Urothelium cell line (cell line): ENCODE measurements at places on chromosomes 1 and 21.

DNA sequence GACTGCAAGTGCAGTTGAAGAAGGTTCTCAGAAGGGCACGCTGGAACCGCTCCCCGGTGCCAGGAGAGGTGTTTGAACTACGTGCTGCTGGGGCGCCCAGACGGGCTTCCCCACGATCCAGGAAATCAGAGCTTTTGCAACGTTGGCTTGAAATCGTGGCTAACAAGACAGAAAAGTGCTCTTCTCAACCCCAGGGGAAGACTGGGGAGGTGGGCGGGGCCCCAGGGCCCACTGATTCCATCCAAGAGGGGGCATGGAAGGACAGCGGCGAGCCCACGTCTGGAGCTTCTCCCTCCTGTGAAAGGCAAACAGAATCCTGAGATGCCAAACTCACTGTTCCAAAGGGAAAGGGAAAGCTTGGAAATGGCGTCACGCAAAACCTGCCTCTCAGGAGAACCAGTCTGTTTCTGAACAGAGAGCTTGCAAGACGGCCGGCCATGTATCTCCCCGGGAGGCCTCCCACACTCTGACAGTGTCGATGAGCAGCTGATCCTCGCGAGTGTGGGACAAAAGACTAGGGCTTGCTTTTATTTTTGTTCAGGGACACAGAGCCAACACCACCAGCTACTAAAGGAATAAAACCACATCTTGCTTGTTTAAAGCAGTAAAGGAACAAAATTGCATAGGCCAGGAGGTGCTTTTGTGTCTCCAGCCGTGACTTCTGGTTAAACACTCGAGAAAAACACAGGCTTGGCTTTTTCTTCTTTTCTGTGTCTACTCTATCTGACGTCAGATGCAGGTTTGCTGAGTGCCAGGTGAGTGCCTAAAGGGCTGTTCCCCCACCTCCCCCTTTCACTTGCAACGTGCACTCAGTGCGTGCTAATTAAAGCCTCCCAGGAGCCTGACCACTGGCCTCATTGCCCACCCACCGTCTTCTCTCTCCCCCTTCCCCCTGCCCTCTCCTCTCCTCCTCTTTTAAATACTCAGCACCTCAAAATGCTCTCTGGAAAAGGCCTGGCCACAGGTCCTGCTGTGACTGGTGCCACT lies 41.5 kb downstream of the LRRC3 start:
- DNase-seq = no peak

GRCh38 chr1:172394811-172395210 lies 25.7 kb upstream of the C1orf105 start:
- DNase-seq = no peak

DNA sequence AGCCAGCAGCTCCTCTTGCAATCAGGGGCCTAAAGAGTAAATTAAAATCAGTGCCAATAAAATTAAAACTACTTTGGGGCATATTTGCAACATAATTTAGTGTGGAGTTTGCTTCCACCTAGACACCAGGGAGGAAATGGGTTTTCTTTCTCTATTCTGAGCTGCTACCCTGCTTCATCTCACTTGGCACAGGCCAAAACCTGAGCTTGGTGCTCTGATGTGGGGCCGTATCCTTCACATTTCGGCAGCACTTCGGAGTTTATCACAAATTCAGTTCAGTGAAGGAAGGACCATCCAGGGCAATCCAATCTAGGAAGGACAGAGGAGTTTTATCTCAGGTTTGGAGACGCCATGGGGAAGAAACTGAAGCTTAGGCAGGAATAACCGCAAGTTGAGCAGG lies 123.6 kb upstream of the SPATA6 start:
- DNase-seq = no peak

DNA sequence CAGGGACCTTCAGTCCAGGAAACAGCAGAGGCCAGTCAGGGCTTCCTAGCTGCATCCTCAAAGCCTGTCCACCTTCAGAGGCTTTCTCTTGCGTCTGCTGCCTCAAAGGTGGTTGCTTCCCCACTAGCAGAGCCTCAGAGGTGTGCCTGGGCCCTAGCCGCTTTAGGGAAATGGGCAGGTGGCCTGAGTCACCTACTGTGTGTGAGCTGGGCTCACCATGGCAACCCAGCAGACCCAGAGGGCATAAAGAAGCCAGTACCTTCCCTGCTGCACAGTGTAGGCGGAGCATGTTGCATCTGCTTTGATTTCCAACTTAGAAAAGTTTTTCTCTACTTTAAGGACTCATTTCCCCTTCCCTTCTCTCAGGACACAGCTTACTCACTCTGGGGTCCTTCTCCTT lies 12.5 kb downstream of the SLC9A1 start:
- DNase-seq = no peak

DNA sequence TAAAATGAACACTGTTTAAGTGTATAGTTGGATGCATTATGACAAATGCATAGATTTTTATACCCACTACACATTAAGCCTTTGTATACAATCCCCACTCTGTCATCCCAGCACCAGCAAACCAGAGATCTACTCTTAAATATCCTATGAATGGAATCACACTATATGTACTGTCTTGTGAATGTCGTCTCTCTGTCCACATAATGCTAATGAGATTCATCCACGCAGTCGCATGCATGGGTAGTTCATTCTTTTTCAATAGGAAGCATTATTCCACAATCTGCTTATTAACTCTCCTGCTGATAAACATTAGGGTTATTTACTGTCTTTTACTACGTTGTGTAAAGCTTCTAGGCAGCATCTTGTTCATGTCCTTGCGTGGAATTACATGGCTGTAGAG lies 892.3 kb downstream of the LTN1 start:
- DNase-seq = no peak

GRCh38 chr1:213003256-213003655 lies 12.4 kb downstream of the ANGEL2 start:
- DNase-seq = no peak

DNA sequence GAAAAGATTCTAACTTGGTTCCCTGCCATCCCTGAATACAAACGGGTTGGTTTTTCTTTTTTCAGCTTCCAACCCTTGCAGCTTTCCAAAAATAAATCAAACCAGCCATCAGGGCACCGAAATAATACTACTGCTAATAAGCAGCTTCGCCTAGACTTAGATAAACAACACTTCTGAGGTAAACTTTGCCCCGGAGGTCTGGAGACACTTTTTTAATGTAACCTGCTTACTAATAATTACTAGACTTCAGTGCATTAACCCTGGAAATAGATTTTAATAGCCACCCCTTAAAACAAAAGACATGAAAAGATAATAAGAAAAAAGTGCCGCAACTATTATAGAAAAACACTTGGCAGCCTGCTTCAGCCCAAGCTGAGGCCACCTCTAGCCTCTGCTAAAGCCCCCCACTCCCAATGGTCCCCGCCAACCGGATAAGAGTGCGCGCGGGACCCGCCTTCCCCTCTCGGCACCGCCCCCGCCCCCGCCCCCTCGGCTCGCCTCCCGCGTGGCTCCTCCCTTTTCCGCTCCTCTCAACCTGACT lies 405 bp upstream of the GADD45A start:
- no peak for DNase-seq

DNA sequence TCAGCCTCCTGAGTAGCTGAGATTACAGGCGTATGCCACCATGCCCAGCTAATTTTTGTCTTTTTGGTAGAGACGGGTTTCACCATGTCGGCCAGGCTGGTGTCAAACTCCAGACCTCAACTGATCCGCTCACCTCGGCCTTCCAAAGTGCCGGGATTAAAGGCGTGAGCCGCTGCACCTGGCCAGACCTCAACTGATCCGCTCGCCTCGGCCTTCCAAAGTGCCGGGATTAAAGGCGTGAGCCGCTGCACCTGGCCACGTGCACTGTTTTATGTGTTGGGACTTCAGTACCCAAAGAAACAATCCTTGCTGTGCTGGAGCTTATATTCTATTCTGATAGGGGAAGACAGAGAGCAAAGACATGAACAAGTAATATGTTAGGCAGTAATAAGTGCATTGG lies 10.1 kb downstream of the TRAF5 start:
- no peak for DNase-seq

- DNase-seq = no peak
Measured at GRCh38 chr1:156270314-156270713, 12.3 kb downstream of the SMG5 start.

DNA sequence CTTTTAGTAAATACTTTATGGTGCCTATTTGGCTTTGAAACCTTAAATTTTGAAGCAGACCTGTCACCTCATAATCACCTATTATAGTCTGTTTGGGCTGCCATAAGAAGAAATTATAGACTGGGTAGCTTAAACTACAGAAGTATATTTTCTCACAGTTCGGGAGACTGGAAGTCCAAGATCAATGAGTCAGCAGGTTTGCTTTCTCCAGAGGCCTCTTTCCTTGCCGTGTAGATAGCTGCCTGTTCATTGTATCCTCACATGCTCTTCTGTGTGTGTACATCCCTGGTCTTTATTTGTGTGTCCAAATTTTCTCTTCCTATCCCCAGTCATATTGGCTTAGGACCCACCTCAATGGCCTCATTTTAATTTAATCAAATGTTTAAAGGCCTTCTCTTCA lies 518.2 kb downstream of the ADGRL2 start:
- DNase-seq = peak; percentile 6

DNA sequence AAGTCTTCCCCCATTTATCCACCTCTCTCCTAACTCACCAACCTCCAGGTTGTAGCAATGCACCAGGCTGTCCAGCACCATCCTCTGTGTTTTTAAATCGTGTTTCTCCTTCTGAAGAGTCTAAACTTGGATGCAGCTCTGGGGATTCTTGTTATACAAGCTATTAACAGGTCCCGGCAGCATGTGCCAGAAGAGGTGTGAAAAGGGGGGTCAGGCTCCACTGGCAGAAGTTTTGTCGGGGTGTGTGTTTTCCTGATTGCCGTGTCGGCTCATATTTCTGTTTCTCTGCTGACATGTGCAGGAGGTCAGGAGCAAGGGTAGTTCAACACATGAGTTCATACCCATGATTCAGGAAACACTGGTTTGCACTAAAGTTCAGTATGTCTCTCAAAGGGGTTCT lies 658.6 kb upstream of the CAMK1G start:
- DNase-seq = no peak

DNA sequence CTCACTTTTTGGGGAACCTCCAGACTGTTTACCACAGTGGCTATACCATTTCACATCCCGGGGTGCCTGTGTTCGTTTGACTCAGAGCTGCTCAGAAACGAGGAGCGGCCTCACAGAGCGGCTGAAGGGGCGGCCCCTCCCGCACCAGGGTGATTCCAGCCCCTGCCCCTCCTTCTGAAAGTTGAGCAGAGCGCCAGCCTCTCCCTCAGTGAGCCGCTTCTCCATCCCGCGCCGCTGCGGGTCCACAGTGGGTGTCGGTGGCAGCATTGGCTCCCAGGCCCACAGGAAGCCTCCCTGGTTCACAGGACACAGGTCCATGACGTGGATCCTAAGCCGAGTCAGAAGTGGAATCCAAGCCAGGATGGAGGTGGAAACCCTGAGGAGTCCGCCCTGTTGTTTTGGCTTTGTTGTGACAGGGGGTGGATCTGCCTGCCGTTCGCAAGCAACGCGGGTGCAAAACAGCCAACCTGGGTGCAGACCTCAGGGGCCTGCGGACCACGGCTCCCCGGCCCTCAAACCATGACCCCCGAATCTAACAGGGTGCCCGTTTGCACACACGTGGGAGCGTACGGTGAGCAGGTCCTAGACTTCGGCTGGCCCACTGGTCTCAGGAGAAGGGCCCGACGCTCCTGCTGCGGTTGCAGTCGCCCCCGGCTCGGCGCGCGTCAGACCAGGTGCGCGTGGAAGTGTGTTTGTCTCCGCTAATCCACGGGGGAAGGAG lies 186.8 kb upstream of the ARHGEF16 start:
- DNase-seq = no peak

- DNase-seq = peak; percentile 11
Measured at GRCh38 chr1:73980324-73981040, 217.5 kb downstream of the LRRIQ3 start.

DNA sequence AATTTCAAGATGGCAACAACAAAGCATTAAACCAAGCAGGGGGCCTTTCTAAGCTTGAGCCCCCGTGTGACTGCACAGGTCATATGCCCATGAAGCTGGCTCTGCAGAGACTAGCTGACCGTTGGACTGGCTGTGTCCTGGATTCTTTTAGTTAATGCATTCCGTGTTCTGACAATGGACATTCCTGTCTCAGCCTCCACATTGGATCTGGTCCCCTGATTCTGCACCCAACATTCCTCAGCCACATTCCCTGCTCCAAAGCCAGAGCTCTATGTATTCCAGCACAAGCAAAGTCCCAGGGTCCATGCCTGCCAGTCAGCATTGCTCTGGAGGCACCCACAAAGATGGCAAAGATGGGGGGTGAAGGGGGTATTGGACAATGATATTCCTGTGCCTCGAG lies 5.1 kb upstream of the NAV1 start:
- DNase-seq = no peak

GRCh38 chr1:99768524-99769245 lies 2.2 kb upstream of the FRRS1 start:
- no peak for DNase-seq

- no peak for DNase-seq
Measured at GRCh38 chr1:183551924-183552323, 38.3 kb downstream of the NCF2 start.

DNA sequence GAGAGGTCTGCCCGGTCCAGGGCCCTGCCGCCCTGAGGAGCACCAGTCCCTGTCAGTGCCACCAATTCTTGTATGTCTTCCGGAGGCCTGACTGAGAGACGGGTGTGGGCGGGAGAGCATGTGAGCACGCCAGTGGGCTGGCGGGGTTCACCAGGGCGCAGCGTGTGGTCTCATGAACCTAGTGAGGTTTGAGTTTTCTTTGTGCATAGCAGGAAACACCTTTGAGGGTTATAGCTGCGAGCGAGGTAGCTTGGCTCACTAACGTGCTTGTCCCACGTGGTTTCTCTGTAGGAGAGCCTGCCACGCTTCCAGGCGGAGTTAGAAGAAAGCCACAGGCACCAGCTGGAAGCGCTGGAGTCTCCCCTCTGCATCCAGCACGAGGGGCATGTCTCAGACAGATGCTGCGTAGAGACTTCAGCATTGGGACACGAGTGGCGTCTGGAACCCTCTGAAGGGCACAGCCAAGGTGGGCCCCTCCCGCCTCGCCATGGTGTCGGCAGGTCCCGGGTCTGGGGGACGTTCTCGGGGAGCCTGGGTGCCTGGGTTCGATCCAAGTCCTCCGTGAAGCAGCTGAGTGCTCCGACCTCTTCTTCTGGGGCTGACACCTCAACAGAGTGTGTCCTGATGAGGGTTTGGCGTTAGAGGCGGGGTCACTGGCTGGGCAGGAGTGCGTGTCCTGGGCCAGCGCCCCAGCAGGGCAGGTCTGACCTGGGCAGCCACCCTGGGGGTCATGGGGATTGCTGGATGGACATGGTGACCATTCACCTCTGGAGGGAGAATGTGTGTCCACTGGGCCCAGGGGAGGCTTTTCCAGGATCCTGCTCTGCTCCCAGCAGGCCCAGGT lies 31.4 kb downstream of the PCNT start:
- no peak for DNase-seq
